Diencephalon (tissue), 1 donor: ENCODE measurements at places on chromosomes 1 and 21. TPM values are rescaled to one million over a fixed set of nuclear protein-coding genes. Genes with fewer than 3 reads are reported as not detected.

The THEM5 gene
- total RNA-seq, result not detected

The ALX3 gene
- 0.23 TPM for total RNA-seq

The PDZK1 gene
- 1.8 TPM for total RNA-seq

The KCNJ9 gene
- total RNA-seq, result 18.5 TPM

The KCNH1 gene
- 12.5 TPM for total RNA-seq

The ETNK2 gene
- total RNA-seq, result 69.9 TPM

The DSCAM gene
- 17.8 TPM for total RNA-seq

The C1orf226 gene
- total RNA-seq, result 1.8 TPM

The FCRL2 gene
- not detected for total RNA-seq

The CTTNBP2NL gene
- total RNA-seq, result 30.2 TPM

The LCE2A gene
- not detected for total RNA-seq

The TINAGL1 gene
- total RNA-seq, result 3.0 TPM

The NTNG1 gene
- 129 TPM for total RNA-seq

The HRNR gene
- not detected for total RNA-seq

The HES3 gene
- total RNA-seq, result not detected

The OR2T35 gene
- total RNA-seq, result not detected

The SDHC gene
- total RNA-seq, result 21.0 TPM

The ARMH1 gene
- total RNA-seq, result 5.8 TPM

The PLEKHG5 gene
- 23.1 TPM for total RNA-seq

The CSMD2 gene
- total RNA-seq, result 31.8 TPM

The AADACL4 gene
- not detected for total RNA-seq

The PTGFRN gene
- 72.0 TPM for total RNA-seq

The IVL gene
- total RNA-seq, result not detected

The FCRLA gene
- not detected for total RNA-seq

The S100A7 gene
- not detected for total RNA-seq

The DHX9 gene
- 223 TPM for total RNA-seq

The ERICH3 gene
- 20.3 TPM for total RNA-seq

The VASH2 gene
- 17.8 TPM for total RNA-seq

The NCF2 gene
- total RNA-seq, result 4.4 TPM

The USP25 gene
- total RNA-seq, result 69.7 TPM

The C1orf174 gene
- total RNA-seq, result 25.6 TPM

The CHRM3 gene
- total RNA-seq, result 44.3 TPM

The PYHIN1 gene
- total RNA-seq, result not detected

The RWDD3 gene
- total RNA-seq, result 28.8 TPM

The MROH7 gene
- 2.5 TPM for total RNA-seq

The KCNK2 gene
- 34.8 TPM for total RNA-seq

The ITGB2 gene
- 15.0 TPM for total RNA-seq

The OR2L3 gene
- 0.92 TPM for total RNA-seq

The TSACC gene
- not detected for total RNA-seq

The STXBP3 gene
- total RNA-seq, result 42.0 TPM

The LCE3D gene
- total RNA-seq, result not detected

The CFHR3 gene
- total RNA-seq, result not detected

The CRNN gene
- not detected for total RNA-seq

The KCND3 gene
- 40.8 TPM for total RNA-seq

The ABCD3 gene
- 80.5 TPM for total RNA-seq

The PRMT6 gene
- total RNA-seq, result 36.2 TPM

The URB2 gene
- 14.1 TPM for total RNA-seq

The C1QTNF12 gene
- not detected for total RNA-seq

The BEND5 gene
- total RNA-seq, result 17.5 TPM

The CHML gene
- total RNA-seq, result 75.4 TPM

The LYPD8 gene
- total RNA-seq, result not detected

The RAB29 gene
- 4.6 TPM for total RNA-seq

The CACHD1 gene
- total RNA-seq, result 45.9 TPM

The HMCN1 gene
- 4.4 TPM for total RNA-seq

The MCOLN2 gene
- not detected for total RNA-seq
